CD4-positive, alpha-beta T cell treated with Interleukin-12 subunit alpha and Interleukin-12 subunit beta, for 1 hour (primary cell): ENCODE measurements at places on chromosomes 3 and 15.

- no peak for DNase-seq
These were observed 287.1 kb downstream of the NEK10 start for GRCh38 chr3:27081992-27082607.

DNA sequence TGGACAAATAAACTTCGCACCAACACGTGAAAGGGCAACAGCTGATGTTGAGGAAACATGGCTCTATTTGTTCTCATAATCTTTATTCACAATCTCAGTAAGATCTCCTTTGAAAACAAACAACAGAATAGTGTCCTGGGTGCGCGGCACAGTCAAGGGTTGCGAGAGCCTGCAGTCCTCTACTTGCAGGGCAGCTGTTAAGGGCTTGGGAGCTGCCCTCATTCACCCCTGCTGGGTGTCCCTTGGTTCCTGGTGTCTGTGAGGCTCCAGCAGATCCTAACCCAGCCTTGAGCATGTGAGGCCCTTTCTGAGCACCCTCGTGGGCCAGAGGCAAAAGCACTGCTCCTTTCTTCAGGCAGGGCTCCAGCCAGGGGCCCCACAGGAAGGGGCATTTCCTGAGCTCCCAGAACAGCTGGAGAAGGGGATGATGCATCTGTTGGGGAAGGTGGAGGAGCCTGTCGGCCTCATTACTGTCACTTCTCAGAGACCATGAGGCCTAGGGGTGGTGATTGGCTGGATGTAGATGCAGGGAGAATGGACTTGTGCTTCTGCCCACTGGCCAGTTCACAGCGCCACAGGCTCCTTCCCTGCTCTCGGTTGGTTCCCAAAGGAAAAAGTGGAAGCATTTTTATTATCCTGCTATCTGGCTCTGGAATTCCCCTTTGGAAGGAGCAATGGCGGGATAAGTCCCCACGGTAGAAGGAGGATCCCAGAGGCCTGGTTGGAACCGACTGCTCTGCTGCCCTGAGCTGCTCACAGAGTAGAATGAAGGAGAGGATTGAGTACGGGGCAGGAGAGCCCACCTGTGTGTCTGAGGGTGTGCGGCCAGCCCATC lies 51.9 kb upstream of the KLF13 start:
- DNase-seq, result no peak

- no peak for DNase-seq
These were observed 23.5 kb downstream of the ZXDC start for GRCh38 chr3:126452213-126452612.

GRCh38 chr3:129596194-129597086 lies 10.0 kb downstream of the PLXND1 start:
- no peak for DNase-seq

DNA sequence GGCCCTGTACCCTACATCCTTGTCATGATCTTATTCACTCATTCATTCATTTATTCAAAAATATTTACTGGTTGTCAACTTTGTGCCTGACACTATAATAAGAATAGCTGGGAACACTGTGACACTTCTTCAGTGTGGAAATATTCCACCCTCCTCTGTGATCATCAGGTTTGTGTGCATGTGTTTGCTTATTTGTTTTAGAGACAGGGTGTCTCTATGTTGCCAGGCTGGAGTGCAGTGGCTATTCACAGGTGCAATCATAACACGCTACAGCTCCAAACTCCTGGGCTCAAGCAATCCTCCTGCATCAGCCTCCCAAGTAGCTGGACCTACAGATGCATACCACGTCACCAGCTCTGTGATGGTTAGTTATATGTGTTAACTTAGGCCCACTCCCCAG lies 50.0 kb upstream of the PLCL2 start:
- no peak for DNase-seq

DNA sequence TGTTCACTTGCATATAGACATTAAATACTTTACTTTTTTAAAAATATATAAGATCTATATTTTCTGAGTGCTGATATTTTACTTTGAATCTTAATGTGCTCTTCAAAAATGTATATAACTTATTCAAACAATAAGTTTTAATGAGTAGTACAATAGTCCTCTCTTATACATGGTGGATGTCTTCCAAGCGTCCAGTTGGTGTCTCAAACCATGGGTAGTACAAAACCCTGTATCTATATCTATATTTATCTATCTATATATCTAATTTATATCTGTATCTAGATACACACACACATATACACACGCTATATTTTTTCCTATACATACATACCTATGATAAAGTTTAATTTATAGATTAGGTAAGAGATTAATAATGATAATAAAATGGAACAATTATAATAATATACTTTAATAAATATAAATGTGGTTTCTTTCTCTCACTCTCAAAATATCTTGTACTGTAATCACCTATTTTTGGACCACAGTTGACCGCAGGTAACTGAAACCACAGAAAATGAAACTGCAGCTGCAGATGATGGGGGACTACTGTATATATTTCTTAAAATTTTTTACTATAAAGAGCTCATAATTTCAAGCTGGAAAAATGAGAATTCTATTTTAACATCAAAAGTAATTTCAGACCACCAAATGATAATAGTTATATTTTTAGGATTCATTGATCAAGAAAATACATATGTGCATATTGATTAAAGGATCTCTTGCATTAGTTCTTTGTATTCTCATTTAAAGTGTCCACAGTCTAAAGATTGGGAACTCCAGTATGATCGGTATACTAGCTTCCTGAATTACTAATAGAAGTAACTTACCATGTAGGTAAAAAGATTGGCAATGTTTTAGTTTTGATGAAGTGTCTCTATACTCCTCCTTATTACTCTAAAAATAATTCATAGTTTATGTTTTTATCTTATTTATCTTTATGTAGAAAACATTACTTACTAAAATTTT lies 215.1 kb upstream of the MLF1 start:
- DNase-seq, result no peak

DNA sequence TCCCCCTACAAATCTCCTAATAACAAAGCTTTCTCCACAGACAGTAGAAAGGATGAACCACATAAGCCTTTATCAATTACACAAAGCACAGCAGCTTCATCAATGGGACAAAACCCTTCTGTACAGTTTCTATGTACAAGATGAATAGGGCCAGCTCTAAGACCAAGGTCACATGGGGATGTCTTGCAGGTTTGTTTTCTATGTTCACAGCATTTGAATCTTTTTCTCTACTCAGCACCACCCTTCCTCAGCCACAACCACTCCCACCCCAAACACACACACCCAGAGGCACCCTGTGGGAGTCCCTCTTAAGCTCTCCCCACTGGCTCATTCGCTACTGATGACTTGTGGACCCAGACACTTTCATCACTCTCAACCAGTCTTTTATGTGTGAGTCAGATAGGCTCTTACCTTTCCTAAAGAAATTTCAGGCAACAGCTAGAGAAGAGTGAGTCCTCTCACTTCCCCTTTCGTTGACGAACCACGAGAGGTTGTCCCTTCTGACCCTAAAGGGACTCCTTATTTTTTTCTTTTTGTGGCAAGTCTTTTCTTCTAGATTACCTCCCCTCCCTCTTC lies 57.9 kb downstream of the ARHGAP31 start:
- DNase-seq, result peak; percentile 37

DNA sequence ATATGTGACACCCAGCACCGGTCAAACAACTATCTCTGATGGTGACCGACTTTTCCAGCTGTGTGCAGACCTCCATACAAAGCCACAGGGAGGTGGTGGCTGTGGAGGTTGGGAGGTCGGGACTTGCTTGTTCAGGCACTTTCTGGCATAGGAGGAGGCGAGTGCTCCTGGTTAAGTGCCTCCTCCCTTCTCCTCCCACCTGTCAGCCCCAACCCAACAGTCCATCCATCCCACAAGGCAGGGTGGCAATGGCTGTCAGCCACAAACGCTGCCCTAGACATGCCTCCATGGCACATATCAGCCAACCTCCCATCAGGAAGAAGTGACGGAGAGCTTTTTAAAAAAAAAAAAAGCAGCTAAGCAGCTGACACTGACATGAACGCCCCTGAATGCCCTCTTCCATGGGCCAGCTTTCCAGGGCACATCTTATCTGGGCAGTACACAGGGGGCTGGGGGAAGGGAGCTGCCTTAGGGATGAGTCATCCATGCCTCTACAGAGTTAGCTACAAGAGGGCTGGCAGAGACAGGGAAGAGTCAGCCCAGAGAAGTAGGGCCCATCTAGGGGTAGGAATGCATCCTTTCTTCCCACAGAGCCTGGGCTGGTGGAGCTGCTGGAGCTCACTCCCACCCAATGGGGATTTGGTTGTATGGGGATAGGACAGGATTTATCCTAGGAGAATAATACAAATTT lies 41.2 kb downstream of the CCDC12 start:
- no peak for DNase-seq

- DNase-seq, result no peak
These were observed 28.1 kb downstream of the HACD3 start for GRCh38 chr15:65558336-65558735.

DNA sequence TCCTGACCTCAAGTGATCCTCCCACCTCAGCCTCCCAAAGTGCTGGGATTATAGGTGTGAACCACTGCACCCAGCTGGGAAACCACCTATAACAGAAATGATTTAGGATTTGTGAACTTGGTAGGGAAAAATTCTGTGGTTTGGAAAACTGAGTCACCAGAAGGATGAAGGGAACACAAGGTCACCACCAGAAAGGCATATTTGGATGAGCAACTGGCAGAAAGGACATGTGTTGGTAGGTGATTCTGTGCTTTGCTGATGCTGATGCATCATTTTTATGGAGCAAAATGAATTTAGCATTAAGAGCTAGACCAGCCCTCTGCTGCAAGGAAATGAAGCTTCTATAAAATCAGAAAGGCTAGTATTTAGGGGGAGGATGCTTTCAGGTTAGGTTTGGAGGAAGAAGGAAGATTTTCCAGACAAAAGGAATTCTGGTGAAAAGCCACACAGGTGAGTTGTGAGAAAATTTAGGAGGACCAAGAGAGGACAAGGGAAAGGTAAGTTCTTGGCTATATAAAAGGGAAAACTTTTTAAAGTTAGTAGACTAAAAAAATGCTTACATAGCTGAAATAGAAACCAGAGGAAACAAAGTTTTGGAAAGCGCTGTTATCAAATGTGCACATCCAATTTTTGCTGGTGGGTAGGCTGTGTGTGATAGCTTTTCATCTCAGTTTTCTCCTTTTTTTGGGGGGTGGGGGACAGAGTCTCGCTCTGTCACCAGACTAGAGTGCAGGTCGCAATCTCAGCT lies 3.6 kb downstream of the PXK start:
- DNase-seq, result no peak

DNA sequence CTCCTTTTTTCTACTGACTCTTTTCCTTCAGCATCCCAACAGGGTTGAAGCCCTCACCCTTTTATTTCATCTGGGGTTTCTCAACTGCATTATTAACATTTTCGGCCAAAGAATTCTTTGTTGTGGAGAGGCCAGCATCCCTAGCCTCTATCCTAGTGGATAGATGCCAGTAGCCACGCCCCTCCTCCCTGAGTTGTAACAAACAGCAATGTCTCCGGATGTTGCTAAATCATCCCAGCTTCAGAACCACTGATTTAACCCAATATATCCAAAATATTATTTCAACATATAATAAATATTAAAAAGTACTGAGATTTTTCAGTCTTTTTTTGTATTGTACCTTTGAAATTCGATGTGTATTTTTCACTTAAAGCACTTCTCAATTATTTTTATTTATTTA lies 2.0 kb upstream of the RNF111 start:
- DNase-seq, result no peak

- no peak for DNase-seq
These were observed 136.2 kb downstream of the CHST2 start for GRCh38 chr3:143255739-143256138.

- DNase-seq, result peak; percentile 23
These were observed 120.9 kb downstream of the SAMMSON start for GRCh38 chr3:70120357-70120966.

GRCh38 chr3:47324278-47324865 lies 41.6 kb downstream of the KLHL18 start:
- DNase-seq, result peak; percentile 63

DNA sequence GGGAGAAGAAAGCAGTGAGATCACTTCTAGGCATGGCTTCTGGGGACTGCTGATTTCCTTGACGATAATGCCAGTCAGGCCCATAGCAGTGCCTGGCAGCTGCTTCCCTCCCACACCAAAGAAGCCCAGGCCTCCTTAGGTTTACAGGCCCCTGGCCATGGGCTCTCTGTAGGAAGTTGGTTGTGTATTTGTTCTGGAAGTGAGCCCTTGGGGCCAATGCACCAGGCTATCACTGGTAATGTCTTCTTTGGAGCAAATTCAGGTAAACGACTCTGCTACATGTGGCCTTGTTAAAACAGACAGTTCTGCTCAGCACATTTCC lies 89.3 kb downstream of the CCNL1 start:
- DNase-seq, result no peak

GRCh38 chr15:99105514-99106341 lies 848 bp downstream of the SYNM start:
- peak; percentile 36 for DNase-seq

DNA sequence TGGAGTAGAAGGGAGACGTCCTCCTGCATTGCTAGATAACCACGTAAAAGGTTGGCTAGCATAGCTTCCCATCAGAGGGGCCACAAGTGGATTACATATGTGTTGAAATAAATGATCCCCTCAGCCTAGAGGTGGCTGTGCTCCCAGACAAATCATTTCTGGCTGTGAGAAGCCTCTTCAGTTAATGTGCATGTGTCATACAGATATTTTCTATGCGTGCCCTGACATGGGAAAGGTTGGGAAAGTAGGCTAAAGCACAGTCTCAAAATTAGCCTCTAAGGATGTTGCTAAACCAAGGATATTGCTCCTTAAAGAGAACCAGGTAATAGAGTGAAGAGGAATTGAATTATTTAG lies 17.8 kb downstream of the USP3 start:
- DNase-seq, result no peak

DNA sequence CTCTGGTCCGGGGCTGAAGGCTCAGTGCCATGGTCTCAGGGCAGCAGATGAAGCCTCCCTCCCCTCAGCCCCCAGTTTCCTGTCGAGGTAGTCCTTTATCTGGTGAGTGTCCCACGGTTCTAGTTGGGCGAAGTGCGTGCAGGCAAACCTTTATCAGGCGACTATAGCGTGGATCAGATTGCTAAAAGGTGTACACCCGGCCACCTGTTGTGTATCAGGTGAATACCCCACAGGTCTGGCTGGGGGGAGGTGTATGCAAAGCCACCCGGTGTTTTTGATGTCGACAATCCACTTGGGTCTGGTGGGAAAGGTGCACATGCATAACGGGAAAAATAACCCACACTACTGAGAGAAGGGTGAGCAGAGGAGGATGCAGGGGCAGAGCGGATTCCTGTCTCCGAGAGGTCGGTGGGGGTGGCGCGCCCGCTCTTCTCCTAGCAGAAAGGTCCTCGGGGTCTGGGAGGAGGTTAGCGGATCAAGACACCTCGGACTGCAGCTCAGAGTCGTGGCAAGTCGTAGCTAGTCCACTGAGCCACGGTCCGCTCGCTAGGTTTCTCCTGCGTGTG lies 507 bp downstream of the SLC12A6 start:
- DNase-seq, result peak; percentile 38

- DNase-seq, result no peak
These were observed 460.4 kb upstream of the SGO1 start for GRCh38 chr3:20646425-20646824.

DNA sequence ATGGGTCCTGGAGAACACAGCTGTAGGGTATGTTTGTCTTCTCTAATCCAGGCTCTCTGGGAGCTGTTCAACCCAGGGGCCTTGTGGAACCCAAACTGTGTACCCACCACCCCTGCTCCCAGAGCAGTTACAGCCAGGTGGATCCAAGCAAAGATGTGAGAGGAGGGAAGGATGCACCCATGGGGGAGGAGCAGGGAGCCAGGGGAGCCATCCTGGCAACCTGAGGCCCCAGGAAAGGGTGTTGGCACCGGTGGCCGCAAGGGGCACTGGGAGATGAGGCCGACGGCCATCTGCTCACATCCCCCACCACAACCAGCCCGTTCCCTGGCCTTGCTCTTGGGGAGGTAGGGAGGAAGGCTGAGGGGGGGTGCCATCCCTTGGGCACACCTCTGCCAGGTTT lies 43.2 kb downstream of the CMTM6 start:
- no peak for DNase-seq

- DNase-seq, result no peak
These were observed 7.5 kb downstream of the ISLR start for GRCh38 chr15:74180881-74181602.
